ENCODE measurements at places on chromosomes 1 and 21. TPM values are rescaled to one million over a fixed set of nuclear protein-coding genes. Genes with fewer than 3 reads are reported as not detected.

WNT2B gene
- 0.07 TPM for polyA plus RNA-seq

REN gene
- not detected for polyA plus RNA-seq

RSRP1 gene
- 19.9 TPM for polyA plus RNA-seq

NES gene
- 3.1 TPM for polyA plus RNA-seq

TMEM54 gene
- 3.8 TPM for polyA plus RNA-seq

THEM5 gene
- not detected for polyA plus RNA-seq

NEGR1 gene
- polyA plus RNA-seq, result 0.12 TPM

SLC22A15 gene
- 0.49 TPM for polyA plus RNA-seq

PPP1R12B gene
- polyA plus RNA-seq, result 4.0 TPM

SLC37A1 gene
- 2.4 TPM for polyA plus RNA-seq

CNN3 gene
- 72.3 TPM for polyA plus RNA-seq

ALPL gene
- 93.1 TPM for polyA plus RNA-seq

SYDE2 gene
- 1.3 TPM for polyA plus RNA-seq

CAPN8 gene
- 0.16 TPM for polyA plus RNA-seq

DNA sequence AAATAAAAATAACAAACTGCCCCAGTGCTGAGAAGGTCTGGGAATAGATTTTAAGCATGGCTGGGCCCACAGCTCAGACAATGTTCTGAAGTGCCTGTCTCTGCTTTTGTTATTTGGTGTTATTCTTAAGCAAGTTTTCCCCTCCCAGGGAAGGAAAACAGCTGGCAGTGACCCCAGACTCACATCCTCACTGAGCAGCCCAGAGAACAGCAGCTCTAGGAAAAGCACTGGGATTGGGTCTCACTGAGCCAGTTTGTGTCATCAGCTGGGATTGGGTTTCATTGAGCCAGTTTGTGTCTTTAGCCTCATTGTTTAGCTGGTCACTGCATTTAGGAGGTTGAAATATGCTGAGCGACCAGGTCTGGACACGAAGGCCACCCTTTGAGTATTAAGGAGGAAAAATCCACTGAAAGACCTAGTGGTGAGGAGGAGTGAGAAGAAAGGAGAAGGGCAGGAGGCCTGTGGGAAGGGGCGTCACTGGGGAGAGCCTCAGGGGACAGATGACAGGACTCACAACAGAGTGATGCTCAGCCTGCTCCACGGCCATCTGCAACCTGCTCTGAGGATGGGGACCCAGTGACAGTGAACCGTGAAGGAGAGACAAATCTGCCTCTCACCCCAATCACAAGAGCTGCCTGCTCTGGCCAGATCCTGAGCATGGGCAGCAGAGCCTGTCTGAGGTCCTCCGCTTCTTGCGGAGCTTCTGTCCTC lies 103.8 kb downstream of the TOMM20 start:
- no peak overlapping the region for H3K27ac ChIP-seq
- H3K4me1 ChIP-seq, result peaks cover 2% of the 10 kb centered on the region
- no peak for DNase-seq
- no peaks in the 10 kb centered on the region for H3K36me3 ChIP-seq
- no peaks in the 10 kb centered on the region for H3K27me3 ChIP-seq

- no peak for DNase-seq
- H3K36me3 ChIP-seq, result no peaks in the 10 kb centered on the region
- H3K27ac ChIP-seq, result no peak overlapping the region
Observed at GRCh38 chr1:6860401-6860800, 75.1 kb downstream of the CAMTA1 start.

GRCh38 chr1:217009376-217009775 lies 286.1 kb upstream of the ESRRG start:
- no peak overlapping the region for H3K27ac ChIP-seq
- H3K4me3 ChIP-seq, result no peak overlapping the region
- no peaks in the 10 kb centered on the region for H3K4me1 ChIP-seq
- H3K36me3 ChIP-seq, result no peaks in the 10 kb centered on the region
- H3K27me3 ChIP-seq, result no peaks in the 10 kb centered on the region
- no peak for DNase-seq

DNA sequence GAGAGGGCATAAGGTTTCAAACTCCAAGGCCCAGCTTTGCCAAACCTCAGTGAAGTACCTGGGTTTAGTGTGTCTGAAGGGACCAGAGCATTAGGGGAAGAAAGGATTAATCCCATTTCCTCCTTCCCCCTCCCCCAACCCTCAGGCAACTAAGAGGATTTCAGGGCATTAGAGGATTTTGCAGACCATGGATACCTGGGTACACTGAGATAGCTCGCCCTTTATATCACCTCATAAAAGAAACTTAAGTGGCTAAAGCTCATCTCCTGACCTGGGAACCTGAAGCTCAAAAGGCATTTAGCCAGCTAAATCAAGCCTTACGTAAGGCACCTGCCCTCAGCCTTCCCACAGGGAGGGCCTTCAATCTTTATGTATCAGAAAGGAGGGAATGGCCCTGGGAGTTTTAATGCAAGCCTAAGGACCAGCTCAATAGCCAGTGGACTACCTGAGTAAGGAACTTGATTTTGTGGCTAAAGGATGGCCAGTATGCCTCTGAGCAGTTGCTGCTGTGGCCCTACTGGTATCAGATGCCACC lies 26.4 kb upstream of the SMYD3 start:
- no peak overlapping the region for H3K27ac ChIP-seq
- H3K36me3 ChIP-seq, result no peaks in the 10 kb centered on the region
- no peak for DNase-seq

- H3K4me1 ChIP-seq, result no peaks in the 10 kb centered on the region
- H3K36me3 ChIP-seq, result no peaks in the 10 kb centered on the region
- H3K27me3 ChIP-seq, result no peaks in the 10 kb centered on the region
- H3K4me3 ChIP-seq, result no peak overlapping the region
- no peak for DNase-seq
Observed at GRCh38 chr1:201006450-201006849, 17.1 kb downstream of the KIF21B start.

DNA sequence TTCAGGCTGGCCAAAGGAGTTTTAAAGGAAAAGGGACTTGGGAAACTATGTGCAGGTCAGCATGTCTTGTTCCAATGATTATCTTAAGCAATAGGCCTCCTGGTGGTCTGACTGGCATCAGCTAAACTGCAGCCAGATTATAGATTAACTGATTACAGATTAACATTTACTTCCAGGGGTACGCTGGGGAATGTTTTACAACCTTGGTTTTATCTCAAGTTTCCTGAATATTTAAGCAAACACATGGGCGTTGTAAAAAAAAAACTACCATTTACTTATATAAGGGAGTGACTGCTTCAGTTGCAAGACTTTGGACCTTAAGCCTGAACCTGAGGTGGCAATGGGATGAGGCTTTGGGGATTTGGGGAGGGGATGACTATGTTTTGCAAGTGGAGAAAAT lies 600.6 kb upstream of the B3GALT2 start:
- no peak for DNase-seq
- no peaks in the 10 kb centered on the region for H3K36me3 ChIP-seq
- no peaks in the 10 kb centered on the region for H3K27me3 ChIP-seq
- no peaks in the 10 kb centered on the region for H3K4me1 ChIP-seq

GRCh38 chr1:229993060-229993459 lies 74.0 kb upstream of the GALNT2 start:
- H3K36me3 ChIP-seq, result no peaks in the 10 kb centered on the region
- H3K4me1 ChIP-seq, result no peaks in the 10 kb centered on the region

- no peaks in the 10 kb centered on the region for H3K36me3 ChIP-seq
- H3K27me3 ChIP-seq, result no peaks in the 10 kb centered on the region
- H3K4me3 ChIP-seq, result no peak overlapping the region
- H3K4me1 ChIP-seq, result no peaks in the 10 kb centered on the region
- no peak for DNase-seq
- H3K27ac ChIP-seq, result no peak overlapping the region
Observed at GRCh38 chr21:28083350-28083749, 909.3 kb downstream of the LTN1 start.

DNA sequence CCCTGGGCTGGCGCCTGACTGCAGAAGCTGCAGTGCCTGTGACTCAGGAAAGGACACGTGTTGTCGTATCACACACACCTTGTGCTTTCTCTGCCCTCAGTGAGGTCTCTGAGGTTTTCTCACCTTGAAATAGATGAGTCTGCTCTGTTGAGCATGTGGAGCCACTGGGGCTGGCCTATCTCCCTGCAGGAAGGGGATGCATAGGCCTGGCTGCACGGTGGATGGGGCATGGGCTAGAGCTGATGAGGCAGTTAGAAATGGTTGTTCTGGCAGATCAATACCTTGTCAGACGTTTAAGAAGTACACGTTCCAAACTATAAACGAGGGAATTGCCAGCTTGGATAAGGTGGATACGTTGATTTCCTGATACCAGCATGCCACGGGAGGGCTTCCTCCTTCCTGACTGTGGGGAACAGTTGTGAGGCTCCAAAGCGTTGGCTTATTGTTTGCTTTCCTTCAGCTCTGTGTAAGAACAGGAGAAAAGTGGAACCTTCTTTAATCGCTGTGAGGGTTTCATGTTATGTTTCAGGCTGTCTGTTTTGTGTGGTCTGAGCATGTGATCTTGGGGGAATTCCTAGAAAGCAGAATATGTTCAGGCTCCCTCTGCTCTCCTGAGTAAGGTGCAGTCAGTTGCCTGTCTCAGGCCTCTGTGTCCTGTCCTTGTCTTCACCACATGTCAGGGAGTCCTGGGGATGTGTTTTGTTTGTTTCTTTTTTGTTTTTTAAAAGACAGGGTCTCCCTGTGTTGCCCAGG lies 44.8 kb downstream of the PCNT start:
- DNase-seq, result no peak
- no peak overlapping the region for H3K27ac ChIP-seq
- H3K36me3 ChIP-seq, result peaks cover 4% of the 10 kb centered on the region

DNA sequence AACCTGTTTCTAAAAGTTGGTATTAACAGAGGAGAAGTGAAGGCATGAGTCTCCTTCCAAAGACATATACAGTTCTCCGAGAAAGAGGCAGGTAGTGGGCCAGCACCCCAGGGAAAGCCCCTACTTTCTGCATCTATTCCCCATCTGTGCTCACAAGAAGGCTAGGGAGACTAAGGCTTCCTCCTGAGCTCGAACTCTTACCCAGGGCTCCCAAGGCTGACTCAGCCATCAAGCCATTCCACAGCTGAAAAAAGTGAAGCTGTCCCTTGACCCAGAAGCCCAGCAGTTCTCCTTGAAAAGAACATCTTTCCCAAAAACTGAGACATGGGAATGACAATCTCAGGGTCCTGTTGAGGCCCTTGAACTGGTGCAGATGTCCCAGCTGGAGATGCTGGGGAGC lies 1.9 kb upstream of the PADI3 start:
- no peak overlapping the region for H3K27ac ChIP-seq
- H3K27me3 ChIP-seq, result no peaks in the 10 kb centered on the region
- H3K4me1 ChIP-seq, result no peaks in the 10 kb centered on the region
- no peak overlapping the region for H3K4me3 ChIP-seq
- H3K36me3 ChIP-seq, result no peaks in the 10 kb centered on the region

- H3K4me3 ChIP-seq, result no peak overlapping the region
- H3K36me3 ChIP-seq, result no peaks in the 10 kb centered on the region
- H3K27ac ChIP-seq, result no peak overlapping the region
- no peaks in the 10 kb centered on the region for H3K27me3 ChIP-seq
- H3K4me1 ChIP-seq, result no peaks in the 10 kb centered on the region
Observed at GRCh38 chr1:206846487-206846886, 18.9 kb upstream of the IL20 start.

GRCh38 chr21:18832950-18833349 lies 429.4 kb upstream of the TMPRSS15 start:
- no peak overlapping the region for H3K27ac ChIP-seq
- no peaks in the 10 kb centered on the region for H3K36me3 ChIP-seq
- no peak overlapping the region for H3K4me3 ChIP-seq

- H3K36me3 ChIP-seq, result no peaks in the 10 kb centered on the region
- H3K4me3 ChIP-seq, result no peak overlapping the region
- no peak overlapping the region for H3K27ac ChIP-seq
- no peaks in the 10 kb centered on the region for H3K4me1 ChIP-seq
- no peak for DNase-seq
Observed at GRCh38 chr1:98910827-98911226, 93.8 kb downstream of the PLPPR5 start.

DNA sequence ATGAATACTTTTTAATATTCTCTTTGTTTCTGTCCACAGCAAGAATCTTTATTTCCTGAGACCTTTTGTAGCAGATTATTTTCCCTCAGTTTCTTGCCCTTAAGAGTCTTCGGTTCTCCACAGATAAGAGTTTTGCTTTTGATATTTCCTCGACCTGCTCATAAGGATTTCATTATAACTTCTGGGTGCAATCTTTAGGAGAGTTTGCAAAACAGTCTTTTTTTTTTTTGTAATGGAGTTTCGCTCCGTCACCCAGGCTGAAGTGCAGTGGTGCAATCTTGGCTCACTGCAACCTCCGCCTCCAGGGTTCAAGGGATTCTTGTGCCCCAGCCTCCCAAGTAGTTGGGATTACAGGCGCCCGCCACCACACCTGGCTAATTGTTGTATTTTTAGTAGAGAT lies 10.1 kb upstream of the UBE4B start:
- DNase-seq, result no peak
- H3K4me3 ChIP-seq, result no peak overlapping the region
- no peaks in the 10 kb centered on the region for H3K27me3 ChIP-seq

GRCh38 chr1:159172614-159173291 lies 1.3 kb downstream of the CADM3 start:
- no peak overlapping the region for H3K27ac ChIP-seq
- peaks cover 25% of the 10 kb centered on the region for H3K27me3 ChIP-seq
- DNase-seq, result no peak
- no peaks in the 10 kb centered on the region for H3K36me3 ChIP-seq
- no peaks in the 10 kb centered on the region for H3K4me1 ChIP-seq

DNA sequence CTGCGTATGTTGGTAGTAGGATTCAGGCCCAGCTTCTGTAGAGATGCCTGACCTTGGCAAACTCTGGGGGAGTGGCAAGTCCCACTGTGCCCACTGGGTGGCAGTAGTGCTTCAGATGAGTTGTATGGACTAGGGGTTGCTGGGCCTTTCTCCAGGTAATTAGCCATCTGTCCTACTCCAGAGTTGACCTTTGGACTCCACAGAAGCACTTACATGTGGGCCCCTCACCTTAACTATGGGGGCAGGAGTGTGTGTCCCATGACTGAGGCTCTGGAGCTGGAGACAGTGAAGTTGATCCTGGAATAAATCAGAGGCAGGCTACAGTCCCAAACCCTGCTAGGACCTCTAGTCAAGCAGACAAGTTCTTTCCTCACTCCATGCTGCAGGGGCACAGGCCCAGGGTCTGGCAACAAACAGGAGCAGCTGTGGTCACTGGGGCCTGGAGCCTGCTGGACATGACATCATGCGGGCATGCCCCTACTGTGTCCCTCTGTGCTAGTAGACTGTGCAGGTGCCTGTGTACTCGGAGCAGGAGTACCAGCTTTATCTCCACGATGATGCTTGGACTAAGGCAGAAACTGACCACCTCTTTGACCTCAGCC lies 4.6 kb downstream of the DMAP1 start:
- H3K27ac ChIP-seq, result no peak overlapping the region
- no peak overlapping the region for H3K4me3 ChIP-seq
- H3K36me3 ChIP-seq, result peaks cover 30% of the 10 kb centered on the region
- no peaks in the 10 kb centered on the region for H3K27me3 ChIP-seq
